GOT3 (cell line): ENCODE measurements at places on chromosomes 4 and X.

DNA sequence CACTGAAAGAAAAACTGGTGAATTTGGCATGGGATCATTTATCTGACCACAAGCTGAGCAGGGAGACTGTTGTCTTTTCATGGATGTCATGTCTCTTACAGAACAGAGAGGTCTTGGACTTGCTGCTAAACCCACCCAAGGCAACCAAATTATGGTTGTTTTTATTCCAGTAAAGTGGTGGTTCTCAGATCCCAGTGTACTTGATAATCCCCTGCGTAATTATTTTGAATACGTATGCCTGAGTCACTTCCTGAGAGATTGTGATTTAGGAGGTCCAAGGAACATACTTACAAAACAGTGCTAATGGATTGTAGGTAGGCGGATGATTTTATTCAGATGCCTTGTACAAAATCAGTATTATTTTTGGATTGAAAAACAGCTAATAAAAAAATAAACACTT is 585.6 kb downstream of the IL1RAPL1 start:
- DNase-seq: no peak

GRCh38 chrX:12936947-12937346 is 30.5 kb downstream of the TLR8 start:
- no peak for DNase-seq

DNA sequence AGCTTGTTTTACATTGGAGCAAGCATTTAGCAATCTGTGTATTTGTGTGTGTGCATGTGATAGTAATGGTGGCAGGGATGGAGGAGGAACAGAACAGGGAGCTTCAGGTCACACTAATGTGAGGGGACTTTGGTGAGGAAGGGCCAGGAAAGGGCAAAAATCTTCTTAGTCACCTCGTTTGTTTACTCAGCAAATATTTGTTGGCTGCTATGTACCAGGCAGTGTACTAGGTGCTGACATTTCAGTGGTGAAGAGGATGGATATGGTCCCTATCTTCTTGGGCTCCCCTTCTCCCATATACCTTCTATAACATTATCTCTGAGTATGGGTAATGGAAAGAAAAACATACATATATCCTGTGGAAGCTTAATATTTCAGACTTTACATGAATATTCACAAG is 48.5 kb upstream of the HDAC8 start:
- no peak for DNase-seq

GRCh38 chr4:26227601-26228229 is 93.1 kb upstream of the RBPJ start:
- DNase-seq: no peak

DNA sequence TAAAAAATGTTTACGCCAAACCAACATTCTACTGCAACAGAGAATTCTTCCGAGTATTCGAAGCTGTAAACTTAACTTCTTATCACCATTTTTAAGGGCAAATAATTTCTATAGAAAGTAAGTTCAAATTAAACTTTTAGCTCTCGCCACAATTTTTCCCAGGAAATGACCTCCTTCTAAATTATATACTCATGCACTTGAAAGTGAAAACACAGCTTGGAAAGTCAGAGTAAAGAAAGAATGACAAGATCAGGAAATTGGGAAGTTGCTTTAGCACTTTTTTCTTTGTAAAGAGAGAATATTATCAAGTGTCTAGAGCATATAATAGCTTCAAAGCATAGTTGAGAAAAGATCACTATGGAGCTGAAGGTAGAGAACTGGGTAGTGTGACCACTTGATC is 1.2 kb downstream of the CYBB start:
- no peak for DNase-seq

GRCh38 chrX:13755254-13755653 is 20.7 kb downstream of the OFD1 start:
- no peak for DNase-seq

- DNase-seq: no peak
These were observed 193.5 kb upstream of the PITX2 start for GRCh38 chr4:110816367-110816766.

GRCh38 chr4:54879576-54879975 is 221.8 kb downstream of the KIT start:
- DNase-seq: peak; percentile 0

DNA sequence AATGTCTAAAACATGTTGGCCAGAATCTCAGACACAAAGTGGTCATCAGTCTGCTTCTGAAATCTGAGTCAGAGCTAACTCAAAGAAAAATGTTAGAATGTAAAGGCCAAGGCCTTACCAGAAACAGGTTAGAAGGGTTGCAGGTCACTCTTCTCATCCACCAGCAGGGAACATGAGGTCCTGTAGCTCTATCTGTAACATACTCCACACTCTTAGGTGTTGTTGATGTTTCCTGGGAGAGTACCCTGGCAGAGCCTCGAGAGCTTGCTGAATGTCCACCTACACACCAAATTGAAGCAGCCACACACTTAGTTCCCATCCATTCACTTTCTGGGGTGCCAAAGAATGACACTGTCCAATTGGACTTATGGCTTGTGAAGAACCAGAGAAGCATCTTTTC is 76.6 kb upstream of the INPP4B start:
- DNase-seq: no peak

DNA sequence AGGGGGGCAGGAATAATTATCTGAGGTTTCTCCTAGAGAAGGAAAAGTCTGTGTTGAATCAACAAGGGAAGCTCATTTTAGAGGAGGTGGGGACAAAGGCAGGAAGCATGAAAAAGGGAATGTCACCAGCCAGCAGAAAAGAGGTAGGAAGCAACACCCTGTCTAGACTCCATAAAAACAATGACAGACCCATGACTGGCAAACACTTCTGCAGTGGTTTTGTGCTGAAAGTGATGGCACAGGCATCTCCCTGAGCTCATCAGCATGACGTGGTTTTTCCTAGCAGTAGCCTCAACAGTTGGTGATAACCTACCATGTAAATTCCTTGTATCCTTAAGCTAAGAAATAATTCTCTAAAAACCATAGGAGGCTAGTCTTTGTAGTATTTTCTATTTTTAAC is 110.7 kb upstream of the GALNT7 start:
- DNase-seq: no peak

GRCh38 chr4:65217179-65217578 is 453.1 kb downstream of the EPHA5 start:
- DNase-seq: no peak

GRCh38 chr4:162497564-162498167 is 333.9 kb upstream of the FSTL5 start:
- DNase-seq: no peak

DNA sequence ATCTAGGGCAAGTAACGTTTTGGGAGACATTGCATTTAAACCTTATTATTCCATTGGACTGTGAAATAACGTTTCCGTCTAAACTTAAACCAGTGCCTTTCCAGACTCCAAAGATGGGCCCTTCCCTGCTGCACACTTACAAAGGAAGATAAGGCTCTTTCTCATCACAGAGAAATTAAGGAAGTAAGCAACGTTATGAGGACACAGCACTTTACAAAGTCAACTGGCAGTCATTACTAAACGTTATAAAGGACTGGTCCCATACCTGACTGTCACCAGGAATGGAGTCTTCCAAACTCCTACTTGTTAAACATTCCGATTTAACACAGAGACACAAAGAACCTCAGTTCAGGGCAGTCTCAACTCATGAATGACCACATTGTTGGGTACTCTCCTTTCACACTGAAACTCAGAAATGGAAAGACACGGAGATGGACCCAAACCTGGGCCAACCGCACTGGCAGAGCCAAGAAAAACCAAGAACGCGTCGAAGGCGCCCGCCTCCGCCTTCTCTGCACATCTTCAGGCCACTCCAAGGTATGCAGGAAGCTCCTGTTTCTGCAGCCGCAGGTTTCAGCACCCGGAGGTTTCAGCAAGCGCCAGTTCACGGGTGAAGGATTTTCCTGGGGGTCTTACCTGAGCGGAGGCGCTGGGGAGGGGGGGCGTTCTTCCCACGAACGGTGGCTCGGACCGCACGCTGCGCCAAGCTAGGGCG is 670 bp downstream of the PAPSS1 start:
- DNase-seq: no peak

- no peak for DNase-seq
These were observed 777.7 kb upstream of the ADGRL3 start for GRCh38 chr4:60422439-60422838.

- DNase-seq: no peak
These were observed 589 bp upstream of the NEUROG2 start for GRCh38 chr4:112516471-112517066.

DNA sequence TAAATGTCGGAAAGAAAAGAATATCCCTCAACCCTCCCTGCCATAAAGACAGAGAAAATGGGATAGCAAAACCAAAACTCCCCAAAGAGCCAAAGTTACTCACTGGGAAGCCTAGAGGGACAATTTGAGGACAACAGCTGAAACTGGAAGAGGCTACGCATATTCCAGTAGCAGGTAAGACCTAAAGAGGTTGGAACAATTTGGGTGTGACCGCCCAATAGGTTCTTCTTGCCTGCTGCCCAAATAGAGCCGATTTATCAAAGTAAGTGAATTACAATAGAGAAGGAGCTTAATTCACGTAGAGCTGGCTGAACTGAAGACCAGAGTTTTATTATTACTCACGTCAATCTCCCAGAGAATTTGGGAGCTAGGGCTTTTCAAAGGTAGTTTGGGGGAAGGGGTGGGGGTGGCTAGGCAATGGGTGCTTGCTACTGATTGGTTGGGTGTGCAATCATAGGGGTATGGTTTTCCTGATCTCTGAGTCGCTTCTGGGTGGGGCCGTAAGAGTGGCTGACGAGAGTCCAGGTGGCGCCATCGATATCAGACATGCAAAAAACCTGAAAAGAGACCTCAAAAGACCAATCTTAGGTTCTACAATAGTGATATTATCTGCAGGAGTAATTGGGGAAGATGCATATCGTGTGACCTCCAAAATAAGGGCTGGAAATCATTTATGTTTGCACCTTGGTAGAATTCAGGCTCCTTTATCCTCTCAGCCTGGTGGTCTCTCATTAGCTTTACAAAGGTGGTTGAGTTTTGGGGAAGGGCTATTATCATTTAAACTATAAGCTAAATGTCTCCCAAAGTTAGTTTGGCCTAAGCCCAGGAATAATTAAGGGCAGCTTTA is 39.0 kb upstream of the SLC7A3 start:
- no peak for DNase-seq

GRCh38 chrX:137195296-137195695 is 161.5 kb upstream of the GPR101 start:
- no peak for DNase-seq

- no peak for DNase-seq
These were observed 22.4 kb downstream of the TLR2 start for GRCh38 chr4:153706519-153706918.

DNA sequence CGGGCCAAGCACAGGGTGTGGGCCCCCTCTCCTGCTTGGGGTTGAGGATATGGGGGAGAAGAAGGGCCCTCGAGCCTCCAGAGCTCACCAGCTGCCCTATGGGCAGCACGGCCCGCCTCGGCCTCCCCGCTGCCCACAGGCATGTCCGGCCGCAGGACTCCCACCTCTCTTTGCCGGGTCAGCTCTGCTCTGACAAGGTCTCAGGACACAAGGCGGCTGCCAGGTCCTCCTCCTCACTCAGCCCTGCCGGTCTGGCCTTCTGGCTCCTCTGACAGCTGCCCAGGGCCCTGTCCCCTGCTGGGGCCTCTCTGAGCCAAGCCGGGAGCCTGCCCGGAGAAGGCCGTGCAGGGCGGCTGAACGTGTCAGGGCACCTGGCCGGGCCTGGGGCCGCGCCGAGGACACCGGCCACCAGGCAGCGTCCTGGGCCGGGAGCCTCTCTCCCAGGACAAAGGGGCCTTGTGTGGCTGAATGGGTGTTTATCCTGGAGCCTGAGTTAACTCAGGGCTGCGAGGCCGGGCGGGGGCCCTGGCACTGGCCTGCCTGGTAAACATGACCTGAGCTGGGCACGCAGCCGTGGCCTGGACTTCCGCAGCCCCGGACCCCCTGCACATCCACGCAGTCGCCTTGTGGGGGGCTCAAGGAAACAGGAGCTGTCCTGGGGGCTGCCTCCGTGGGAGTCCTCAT is 25.7 kb downstream of the TACC3 start:
- DNase-seq: no peak

- DNase-seq: no peak
These were observed 17.1 kb downstream of the CTBP1 start for GRCh38 chr4:1231637-1232360.

DNA sequence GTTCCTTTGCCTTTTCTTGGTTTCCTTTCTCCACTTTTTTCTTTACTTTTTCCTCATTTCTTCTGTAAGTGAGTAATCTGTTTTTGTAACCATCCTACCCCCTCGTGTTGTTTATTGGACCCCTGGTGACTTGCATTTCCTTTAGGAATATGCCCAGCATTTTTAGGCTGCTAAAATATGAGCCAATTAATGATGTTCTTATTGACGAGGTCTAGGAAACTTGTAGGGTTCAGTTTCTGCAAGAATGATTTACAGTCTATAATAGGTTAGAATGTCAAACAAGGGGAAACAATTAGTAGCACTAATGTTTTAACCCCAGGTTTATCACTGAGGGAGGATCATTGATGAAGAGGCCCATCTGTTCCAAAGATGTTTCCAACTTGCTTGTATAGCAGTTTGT is 79.0 kb downstream of the CPE start:
- DNase-seq: no peak

- DNase-seq: no peak
These were observed 38.6 kb downstream of the GASK1B start for GRCh38 chr4:158134222-158134621.

GRCh38 chr4:75668596-75668995 is 4.6 kb downstream of the G3BP2 start:
- no peak for DNase-seq

DNA sequence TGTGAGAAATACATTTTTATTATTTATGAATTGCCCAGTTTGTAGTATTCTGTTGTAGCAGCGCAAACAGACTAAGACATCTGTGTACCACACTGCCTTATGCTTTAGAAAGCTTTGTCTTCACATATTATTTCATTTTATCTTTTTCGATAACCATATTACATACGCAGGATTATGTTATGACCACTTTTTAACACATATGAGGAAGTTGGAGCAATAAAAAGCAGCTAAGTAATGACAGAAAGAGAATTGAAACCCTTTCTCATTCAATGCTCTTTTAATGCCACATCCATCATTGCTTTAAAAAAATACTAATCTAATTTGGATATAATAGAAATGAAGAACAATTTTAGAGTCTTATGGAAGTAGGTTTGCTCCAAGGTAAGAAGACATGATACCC is 99.7 kb downstream of the CT47B1 start:
- DNase-seq: no peak

- peak; percentile 14 for DNase-seq
These were observed 215.6 kb upstream of the PPARGC1A start for GRCh38 chr4:24105327-24106038.

GRCh38 chrX:37075892-37076595 is 67.9 kb downstream of the FAM47C start:
- no peak for DNase-seq

DNA sequence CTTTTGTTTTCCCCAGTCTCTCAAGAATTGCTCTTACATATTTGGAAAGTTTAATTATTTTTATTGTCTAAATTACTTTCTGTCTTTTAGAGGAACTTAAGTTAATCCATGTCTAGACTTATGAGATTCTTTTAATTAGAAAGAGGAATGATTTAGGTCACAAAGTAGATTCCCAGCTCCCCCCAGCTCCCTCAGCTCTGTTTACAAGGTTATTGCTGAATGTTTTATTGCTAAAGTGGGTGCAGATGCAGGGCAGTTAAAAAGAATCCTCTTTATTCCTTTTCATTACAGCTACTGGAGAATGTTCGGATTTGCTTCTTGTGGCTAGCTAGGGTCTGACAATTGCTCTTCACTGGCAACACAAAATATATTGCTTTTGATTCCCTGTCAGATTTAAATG is 33.7 kb upstream of the CCKAR start:
- no peak for DNase-seq
